ENCODE measurements at places on chromosomes 11 and 22.

- DNase-seq, result no peak
These were observed 144.9 kb upstream of the SESN3 start for GRCh38 chr11:95375886-95376285.

DNA sequence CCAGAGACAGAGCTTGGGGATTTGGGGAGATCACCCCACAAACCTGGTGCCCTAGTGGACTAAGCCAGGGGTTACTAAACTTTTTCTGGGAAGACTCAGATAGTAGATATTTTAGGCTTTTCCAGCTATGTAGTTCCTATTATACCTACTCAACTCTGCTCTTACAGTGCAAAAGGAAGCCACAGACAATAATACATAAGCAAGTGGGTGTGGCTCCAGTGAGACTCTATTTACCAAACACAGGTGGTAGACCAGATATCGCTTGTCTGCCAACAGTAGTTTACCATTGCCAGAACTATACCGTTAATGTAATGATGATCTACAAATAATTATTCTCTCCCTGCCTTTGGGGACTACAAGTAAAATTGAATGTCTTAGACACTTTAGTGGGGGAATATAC, 6.9 kb downstream of the LDHC start:
- DNase-seq, result no peak

DNA sequence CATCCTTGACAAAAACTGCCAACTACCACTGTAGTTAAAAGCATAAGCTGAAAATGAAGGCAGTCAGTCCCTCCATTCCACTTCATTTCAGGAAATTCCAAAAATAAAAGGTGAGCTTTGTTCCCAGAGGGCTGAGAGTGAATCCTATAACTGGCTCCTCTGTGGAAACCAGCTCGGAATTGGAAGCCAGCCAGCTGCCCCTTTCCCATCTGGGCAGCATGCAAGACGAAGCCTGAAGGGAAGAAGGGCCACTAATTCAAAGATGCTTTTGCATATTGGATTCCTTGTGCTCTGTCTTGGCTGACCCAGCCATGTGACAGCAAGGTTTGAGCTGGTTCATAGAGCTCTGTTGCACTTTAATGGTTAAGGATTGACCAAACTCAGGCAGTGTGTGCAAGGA, 83.4 kb downstream of the ALX4 start:
- DNase-seq, result no peak

- peak; percentile 39 for DNase-seq
These were observed 26.7 kb upstream of the TOLLIP start for GRCh38 chr11:1335811-1336761.

GRCh38 chr11:95684170-95684569, 105.4 kb downstream of the FAM76B start:
- no peak for DNase-seq

GRCh38 chr22:50469377-50470305, 5.2 kb downstream of the SBF1 start:
- peak; percentile 90 for DNase-seq

DNA sequence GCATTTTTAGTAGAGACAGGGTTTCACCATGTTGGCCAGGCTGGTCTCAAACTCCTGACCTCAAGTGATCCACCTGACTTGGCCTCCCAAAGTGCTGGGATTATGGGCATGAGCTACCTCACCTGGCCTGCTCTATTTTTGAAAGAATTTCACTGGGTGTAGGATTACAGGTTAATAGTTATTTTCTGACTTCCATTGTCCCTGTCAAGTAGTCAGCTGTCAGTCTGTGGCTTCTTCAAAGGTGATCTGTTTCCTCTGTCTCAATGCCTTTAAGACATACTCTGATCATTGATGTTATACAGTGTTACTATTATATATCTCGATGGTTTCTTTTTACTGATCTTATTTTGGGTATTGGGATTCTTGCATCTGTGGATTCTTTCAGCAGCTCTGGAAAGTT, 10.1 kb upstream of the EXT2 start:
- no peak for DNase-seq

GRCh38 chr11:130609121-130610035, 160.9 kb downstream of the ADAMTS15 start:
- no peak for DNase-seq

- DNase-seq, result no peak
These were observed 683 bp upstream of the FADS3 start for GRCh38 chr11:61892085-61892370.

- no peak for DNase-seq
These were observed 910 bp downstream of the CLTCL1 start for GRCh38 chr22:19290400-19291217.

DNA sequence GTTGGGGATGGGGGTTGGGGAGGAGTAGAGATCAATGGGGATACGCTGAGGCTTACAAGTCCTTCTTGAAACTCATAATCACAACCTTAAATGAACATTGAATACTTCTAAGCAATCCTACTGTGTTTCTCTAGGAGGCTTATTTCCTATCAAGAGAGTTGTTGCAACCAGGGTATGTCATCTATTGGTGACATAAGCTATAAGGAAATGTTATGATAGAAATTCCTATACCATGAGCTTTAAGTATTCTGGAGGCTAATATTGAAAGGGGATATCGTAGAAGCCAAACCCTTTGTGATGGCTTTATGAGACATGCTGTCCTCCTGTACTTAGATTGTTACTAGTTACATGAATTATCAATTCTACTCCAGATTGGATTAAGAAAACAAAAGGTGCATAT, 72.9 kb downstream of the DKK3 start:
- no peak for DNase-seq

- DNase-seq, result no peak
These were observed 50.7 kb downstream of the OTOG start for GRCh38 chr11:17597770-17598169.

GRCh38 chr22:47296405-47297260, 534.2 kb downstream of the TBC1D22A start:
- no peak for DNase-seq

- DNase-seq, result no peak
These were observed 80.3 kb downstream of the CASP12 start for GRCh38 chr11:104817973-104818372.

DNA sequence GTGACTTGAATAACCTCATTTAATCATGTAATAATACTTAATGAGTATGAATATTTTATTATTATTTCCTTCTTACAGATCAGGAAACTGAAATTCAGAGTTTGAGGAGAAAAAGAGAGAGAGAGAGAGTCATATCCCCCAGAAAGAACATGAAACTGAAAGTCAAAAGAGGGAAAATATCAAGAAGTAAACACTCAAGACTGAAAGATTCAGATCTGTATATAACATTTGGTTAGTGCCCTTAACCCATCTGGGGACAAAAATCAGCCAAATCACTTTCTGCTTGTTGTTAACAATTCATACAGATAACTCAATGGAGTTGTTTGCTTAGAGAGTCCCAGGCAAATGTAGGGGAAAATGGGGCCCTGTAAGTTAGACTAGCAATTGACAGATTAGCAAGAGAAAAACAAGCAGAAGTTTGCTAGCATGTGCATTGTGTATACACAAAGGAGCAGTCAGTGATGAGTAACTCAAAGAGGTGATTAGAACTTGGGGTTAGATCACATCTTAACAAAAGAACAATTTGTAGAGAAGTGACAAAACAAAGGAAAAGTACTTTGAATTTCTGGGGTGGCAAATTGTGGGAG, 25.9 kb upstream of the MMP13 start:
- no peak for DNase-seq

- DNase-seq, result no peak
These were observed 10.7 kb downstream of the ISX start for GRCh38 chr22:35076630-35077029.

GRCh38 chr11:58965246-58965985, 26.1 kb downstream of the GLYATL1 start:
- DNase-seq, result no peak

- no peak for DNase-seq
These were observed 26.6 kb downstream of the PHLDB1 start for GRCh38 chr11:118633979-118634378.

DNA sequence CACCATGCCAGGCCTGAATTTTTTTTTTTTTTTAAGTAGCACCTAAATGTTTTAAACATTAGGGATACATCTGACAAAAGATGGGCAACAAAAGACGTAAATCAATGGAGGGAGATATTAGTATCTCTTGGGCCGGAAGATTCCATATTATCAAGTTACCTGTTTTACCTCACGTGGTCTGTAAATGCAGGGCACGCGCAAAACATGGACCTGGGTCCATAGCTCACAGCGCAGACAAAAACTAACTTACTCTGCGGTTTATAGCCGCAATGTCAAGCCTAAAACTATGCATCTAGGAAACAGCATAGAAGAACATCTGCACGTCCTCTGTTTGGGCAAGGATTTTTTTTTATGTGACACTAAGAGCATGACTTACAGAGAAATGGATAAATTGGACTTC, 31.5 kb upstream of the PANX2 start:
- no peak for DNase-seq

GRCh38 chr11:20032127-20032526, 128.1 kb downstream of the DBX1 start:
- no peak for DNase-seq

GRCh38 chr22:36201630-36202319, at the start of gene APOL4:
TSS of gene APOL4 (minus strand) at chr22:36201809. CDS start at chr22:36201734, 75 bp downstream.
- no peak for DNase-seq

GRCh38 chr11:93700830-93701229, 39.3 kb downstream of the CEP295 start:
- no peak for DNase-seq

GRCh38 chr22:30866811-30867271, 101.7 kb downstream of the MORC2 start:
- no peak for DNase-seq

- no peak for DNase-seq
These were observed 325.7 kb downstream of the SOX6 start for GRCh38 chr11:16030664-16031063.

DNA sequence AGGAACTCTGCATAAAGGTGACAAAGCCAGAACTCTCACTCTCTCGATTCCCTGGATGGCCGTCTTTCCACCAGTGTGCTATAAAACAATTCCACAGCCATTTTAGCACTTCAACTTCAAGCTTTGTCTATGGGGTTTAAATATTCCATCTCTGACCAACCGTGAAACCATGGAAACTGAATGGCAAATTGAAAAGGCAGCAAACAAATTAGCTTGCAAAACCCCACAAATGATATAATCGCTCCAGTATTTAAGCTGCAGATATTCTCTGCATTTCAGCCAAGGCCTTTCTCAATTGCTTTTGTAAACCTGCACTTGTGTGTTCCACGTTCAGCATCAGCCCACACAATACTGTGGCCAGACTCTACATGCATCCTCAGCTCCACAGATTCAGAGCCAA, 131.7 kb upstream of the ISX start:
- no peak for DNase-seq

- no peak for DNase-seq
These were observed 29.8 kb downstream of the SHISA8 start for GRCh38 chr22:41885116-41885515.
